Activated naive CD4-positive, alpha-beta T cell treated with anti-CD3 and anti-CD28 coated beads, Interleukin-2, amount 50 U/mL, for 16 hours (primary cell): ENCODE measurements at places on chromosomes 2 and 18.

DNA sequence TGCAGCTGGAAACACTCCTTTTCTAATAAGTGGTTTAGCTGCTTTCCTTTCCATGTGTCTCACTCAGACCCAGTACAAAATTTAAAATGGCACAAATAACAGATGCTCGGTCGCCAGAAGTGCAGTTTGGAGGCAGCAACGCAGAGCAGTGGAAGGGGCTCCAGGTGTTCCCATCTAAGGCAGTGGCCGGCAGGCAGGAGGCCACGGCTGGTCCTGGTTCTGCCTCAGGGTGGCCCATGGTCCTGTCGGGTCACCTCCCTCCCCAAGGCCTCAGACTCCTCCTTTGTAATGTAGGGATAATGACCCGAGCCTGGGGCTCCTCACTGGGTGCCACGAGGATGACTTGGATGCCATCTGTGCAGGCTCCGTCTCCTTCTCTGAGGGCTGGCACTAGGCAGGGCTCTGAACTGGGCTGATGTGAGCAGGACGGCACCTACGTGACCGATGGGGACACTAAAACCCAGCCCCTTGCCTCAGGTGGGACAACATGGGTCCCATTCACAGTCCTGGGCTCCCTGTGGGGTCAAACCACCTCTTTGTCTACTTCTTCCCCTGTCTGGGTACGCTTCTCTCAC is 80.9 kb upstream of the SLC66A3 start:
- DNase-seq = no peak

- DNase-seq = no peak
Observed at GRCh38 chr2:123179526-123179925, 845.6 kb upstream of the CNTNAP5 start.

GRCh38 chr18:32461709-32462272 is 8.9 kb downstream of the GAREM1 start:
- DNase-seq = no peak

DNA sequence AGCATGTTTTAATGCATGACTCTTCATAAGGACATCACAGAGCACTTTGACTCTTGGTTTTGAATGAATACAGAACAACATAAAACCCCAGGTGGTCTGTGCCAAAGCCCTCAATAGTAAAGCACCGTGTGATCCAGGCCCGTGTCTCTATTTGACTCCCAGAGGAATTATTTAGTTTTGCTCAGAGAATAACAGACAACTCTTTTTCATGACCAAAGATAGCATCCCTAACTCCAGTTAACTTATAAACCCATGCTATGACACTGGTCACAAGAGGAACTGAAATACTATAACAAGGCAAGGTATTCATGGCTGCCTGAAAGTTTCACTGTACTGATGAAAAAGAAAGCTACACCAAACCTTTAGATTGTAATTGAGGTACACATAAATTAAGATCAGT is 128.4 kb downstream of the IKZF2 start:
- DNase-seq = no peak

DNA sequence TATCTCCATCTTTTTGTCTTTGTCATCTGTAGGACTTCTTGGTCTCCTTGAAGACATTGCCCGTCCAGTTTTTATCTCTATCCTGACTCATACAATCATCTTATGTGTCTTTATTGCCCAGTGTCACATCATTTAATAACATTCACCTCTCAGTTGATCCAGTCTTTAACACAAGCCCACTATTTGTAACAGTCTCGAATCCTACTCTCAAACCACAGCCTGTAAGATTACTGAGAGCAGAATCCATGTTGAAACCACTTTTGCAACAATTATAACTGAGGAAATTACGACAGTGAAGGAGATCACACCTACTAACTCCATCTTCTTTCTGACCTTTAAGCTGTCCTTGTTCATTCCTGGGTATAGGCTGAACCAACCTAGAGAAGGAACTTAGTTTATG is 1206.0 kb upstream of the ZEB2 start:
- DNase-seq = no peak

- no peak for DNase-seq
Observed at GRCh38 chr18:2978661-2979106, 34.3 kb downstream of the LPIN2 start.

DNA sequence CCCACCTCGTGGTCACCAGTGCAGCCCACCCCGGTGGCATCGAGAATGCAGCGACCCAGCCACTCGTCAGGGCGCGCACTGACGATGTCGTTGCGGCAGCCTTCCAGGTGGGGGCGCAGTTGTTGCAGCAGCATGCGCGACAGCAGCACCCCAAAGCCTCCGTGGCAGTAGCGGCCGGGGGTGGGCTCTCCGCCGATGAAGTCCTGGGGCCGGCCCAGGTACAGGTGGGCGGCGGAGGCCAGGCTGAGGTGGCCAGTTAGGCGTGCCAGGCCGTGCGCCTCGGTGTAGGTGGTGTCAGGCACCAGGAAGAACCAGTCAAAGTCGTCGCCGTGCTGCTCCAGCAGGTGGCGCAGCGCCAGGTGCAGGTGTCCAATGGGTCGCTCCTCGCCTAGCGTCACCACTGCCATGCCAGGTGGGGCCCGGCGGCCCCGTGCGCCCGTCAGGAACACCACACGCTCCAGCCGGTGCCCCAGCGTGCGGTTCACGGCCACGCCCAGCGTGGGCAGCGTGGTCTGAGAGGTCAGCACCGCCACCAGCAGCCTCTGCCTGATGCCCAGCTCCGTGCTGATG is 1.9 kb downstream of the CHPF start:
- peak; percentile 89 for DNase-seq

GRCh38 chr2:216078776-216079175 is 2.8 kb downstream of the PECR start:
- no peak for DNase-seq

DNA sequence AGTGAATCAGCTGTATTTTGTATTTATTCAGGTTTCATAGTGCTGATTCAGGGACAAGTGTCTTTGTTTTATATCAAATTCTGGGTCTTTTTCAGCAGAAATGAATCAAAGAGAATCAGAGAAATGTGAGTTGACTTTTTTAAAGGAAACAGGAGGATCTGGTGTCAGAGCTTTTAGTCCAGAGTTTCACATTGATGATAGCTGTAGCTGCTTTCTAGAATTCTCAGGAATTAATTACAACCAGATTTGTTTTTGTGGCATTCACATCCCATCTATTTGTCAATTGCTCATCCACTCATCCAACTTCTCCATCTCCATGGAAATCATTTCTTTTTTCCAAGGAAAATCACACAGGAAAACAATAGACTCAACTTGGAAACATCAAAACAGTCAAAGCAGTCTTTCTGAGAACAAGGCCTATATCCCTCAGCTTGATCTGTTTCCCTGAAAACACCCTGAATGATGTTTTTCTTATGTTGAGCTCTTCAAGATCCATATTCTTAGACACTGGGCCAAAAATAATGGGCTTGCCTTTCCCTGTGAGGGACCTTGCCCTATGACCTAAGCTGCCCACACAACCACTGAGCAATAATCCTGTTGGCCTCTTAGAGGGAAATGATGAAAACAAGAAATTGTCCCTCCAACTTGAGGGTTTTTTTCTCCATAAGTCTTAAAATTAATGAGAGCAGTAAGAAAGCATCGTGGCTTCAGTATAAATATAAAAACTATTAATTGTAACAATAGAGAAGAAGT is 249.5 kb upstream of the FN1 start:
- no peak for DNase-seq

- DNase-seq = no peak
Observed at GRCh38 chr2:239596792-239597191, 196.0 kb upstream of the HDAC4 start.

DNA sequence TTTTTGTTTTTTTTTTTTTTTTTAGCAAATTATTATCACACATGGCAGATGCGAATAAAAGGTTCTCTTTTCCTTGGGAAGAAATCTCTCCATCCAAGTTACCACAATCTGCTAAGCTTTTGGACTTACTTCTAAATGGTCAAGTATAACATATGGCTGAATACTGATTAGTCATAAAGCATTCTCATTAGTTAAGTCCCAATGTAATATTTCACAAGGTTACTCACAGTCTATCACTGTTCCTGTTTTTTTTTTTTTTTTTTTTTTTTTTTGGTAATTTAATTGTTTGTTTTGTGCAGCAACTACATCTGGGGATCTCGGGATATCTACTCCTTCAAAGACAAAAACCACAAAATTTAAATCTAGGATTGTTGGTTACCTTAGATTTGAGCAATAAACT is 771.7 kb downstream of the CPS1 start:
- no peak for DNase-seq

- DNase-seq = no peak
Observed at GRCh38 chr2:171956135-171956825, 34.0 kb downstream of the HAT1 start.

- DNase-seq = no peak
Observed at GRCh38 chr2:172829229-172829628, 93.6 kb downstream of the RAPGEF4 start.

GRCh38 chr18:35045121-35045520 is 3.9 kb downstream of the MAPRE2 start:
- DNase-seq = no peak

- DNase-seq = peak; percentile 47
Observed at GRCh38 chr2:190791347-190791975, 89.2 kb upstream of the GLS start.

GRCh38 chr2:127678531-127678930 is 3.2 kb upstream of the LIMS2 start:
- DNase-seq = no peak

DNA sequence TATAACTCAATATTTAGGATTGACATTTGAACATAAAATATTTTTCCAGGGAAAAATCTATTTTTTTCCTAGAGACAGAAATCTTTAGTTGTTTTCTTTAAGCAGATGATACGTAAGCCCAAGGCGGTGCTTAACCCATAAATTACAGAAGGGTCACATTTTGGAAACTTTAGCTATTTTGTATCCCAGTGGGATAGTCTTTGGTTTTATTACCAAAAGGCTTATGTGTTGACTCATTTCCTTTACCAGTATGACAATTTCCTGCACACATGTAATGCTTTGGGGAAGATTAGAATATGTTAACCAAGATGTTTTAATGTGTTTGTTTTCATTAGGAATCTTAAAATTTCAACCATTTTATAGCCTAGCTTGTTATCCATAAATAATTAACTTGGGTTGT is 24.8 kb downstream of the DYNC1I2 start:
- no peak for DNase-seq

- no peak for DNase-seq
Observed at GRCh38 chr2:192645811-192646598, 451.3 kb upstream of the TMEFF2 start.

DNA sequence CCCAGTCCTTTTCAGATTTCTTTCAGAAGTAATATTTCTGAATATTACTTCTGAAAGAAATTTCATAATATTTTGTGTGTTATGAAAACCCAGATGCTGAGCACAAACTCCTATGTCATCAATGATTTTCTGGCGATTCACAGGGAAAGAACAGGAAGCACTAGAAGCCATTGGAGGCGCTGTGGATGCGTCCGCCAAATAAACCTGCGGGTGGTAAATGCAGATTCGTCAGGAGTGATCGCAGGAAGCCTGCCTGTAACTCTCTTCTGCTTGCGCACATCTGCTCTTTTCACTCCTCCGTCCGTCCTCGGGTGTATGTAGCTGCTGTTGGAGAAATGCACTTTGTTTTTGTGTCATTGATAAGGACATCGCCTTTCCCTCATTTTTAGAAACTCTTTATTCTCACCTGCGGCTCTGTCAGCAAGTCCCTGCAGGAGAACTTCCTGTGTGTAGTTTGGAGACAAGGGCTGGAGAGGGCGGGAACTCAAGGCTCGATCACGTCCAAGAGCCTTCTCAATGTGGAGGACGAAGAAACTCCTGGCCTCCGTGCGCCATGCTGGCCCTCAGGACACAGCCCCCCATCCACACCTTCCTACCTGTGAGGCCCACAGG is 483.8 kb downstream of the GALR1 start:
- no peak for DNase-seq

DNA sequence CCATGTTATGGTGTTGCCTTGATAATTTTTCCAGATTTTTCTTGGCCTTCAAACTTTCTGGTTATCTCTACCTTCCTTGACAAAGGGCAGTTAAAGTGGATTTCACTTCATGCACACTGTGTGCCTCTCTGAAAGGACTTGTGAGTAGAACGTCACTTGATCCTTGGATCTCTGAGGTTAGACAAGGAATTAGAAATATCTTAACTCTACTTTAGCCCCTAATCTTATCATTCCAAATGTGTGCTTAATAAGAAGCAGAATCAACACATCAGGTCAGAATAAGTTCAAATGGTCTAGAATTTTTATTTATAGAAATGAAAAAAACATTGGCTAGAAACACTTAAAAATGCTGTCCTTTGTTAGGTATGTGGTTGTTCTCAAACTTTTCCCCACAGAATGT is 205.7 kb downstream of the TPGS2 start:
- no peak for DNase-seq

GRCh38 chr2:226185616-226186211 is 613.9 kb downstream of the IRS1 start:
- no peak for DNase-seq
